Glutamatergic neuron (in vitro differentiated cells): ENCODE measurements at places on chromosomes 7 and 10.

DNA sequence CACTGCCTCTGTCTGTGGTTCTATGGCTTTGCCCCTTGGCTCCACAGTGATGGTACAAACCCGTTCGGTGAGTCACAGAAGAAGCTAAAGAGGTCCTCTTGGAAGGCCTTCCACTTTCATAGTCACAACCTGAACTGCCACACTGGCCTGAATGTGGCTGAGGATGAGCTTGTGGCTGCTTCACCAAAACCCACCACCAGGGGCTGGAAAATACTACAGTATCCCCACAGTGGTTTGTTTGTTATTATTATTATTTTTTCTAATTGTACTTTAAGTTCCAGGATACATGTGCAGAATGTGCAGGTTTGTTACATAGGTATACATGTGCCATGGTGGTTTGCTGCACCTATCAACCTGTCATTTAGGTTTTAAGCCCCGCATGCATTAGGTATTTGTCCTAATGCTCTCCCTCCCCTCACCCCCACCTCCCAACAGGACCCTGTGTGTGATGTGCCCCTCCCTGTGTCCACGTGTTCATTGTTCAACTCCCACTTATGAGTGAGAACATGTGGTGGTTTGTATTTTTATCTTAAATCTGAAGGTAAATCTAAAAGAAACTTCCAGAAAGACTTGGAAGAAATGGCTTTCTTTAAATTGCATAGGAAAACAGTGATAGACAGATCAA lies 160.8 kb upstream of the NPSR1 start:
- no peak overlapping the region for H3K27ac ChIP-seq
- H3K4me3 ChIP-seq = no peak overlapping the region
- H3K27me3 ChIP-seq = peaks cover 2% of the 10 kb centered on the region
- H3K4me1 ChIP-seq = no peaks in the 10 kb centered on the region
- peak; percentile 48 for DNase-seq

- no peak for DNase-seq
- peak overlapping the region; percentile 13 for H3K27ac ChIP-seq
- H3K27me3 ChIP-seq = no peaks in the 10 kb centered on the region
- peaks cover 3% of the 10 kb centered on the region for H3K4me1 ChIP-seq
Observed at GRCh38 chr10:32125023-32125422, 68.8 kb upstream of the KIF5B start.

- no peaks in the 10 kb centered on the region for H3K36me3 ChIP-seq
- DNase-seq = no peak
- no peaks in the 10 kb centered on the region for H3K27me3 ChIP-seq
- H3K27ac ChIP-seq = no peak overlapping the region
- peaks cover 15% of the 10 kb centered on the region for H3K4me1 ChIP-seq
- no peak overlapping the region for H3K4me3 ChIP-seq
Observed at GRCh38 chr10:124145109-124145870, 51.9 kb upstream of the CHST15 start.

DNA sequence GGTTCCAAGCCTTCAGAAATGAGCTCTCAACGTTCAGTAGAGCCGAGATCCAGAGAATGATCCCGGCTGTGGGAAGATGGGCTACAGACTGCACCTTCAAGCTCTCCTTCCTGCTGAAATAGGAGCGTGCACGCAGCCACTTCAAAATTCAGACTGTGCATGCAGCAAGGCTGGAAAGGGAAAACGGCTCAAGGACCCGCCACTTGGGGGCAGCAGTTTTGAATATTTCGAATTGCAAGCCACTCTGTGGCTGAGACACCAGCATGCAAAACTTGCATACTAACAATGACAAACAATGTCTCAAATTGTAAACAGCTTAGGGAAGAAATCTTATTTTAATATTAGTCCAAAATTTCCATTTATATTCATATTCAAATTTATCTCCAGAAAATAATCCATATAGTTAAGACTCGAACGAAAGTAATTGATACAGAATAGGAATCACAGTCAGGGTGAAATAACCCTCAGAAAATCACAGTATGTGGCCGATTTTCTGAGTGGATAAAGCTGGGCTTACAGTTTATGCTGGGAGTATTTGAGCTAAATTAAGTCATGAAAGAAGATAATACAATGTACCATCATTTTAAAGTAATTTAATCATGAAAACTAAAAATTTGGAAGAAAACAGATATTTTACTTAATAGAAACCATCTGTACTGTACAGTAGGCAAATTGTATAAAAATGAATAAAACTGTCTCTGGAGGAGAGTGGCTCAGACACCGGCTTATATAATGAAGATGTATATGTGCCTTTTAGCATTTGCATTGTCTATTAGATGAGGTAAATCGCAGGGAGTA lies 137.9 kb upstream of the MKI67 start:
- no peak overlapping the region for H3K27ac ChIP-seq
- H3K4me1 ChIP-seq = peaks cover 9% of the 10 kb centered on the region
- no peak overlapping the region for H3K4me3 ChIP-seq
- H3K27me3 ChIP-seq = peaks cover 2% of the 10 kb centered on the region
- peak; percentile 91 for DNase-seq

DNA sequence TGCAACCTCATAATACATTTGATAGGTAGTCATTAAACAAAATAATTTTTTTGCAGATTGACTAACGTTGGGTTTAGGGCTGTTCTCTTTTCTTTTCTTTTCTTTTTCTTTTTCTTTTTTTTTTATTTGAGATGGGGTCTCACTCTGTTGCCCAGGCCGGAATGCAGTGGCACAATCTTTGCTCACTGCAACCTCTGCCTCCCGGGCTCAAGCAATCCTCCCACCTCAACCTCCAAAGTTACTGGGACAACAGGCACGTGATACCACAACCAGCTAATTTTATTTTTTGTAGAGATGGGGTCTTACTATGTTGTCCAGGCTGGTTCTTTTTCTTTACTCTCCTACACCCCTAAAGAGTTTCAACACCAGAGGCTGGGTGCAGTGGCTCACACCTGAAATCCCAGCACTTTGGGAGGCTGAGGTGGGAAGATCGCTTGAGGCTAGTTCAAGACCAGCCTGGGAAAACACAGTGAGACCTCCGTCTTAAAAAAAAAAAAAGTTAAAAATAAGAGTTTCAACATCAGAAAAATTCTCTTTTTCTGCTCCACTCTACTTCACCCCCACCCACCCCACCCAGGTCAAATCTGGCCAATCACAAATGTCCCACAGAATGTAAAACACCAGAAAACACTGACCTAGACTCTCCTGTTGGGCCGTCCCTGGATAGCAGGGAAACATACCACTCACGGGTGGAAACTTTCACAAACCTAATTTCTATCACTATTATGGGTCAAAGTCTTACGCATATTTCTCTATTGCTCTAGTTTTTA lies 3.0 kb downstream of the HIP1 start:
- DNase-seq = no peak
- no peak overlapping the region for H3K4me3 ChIP-seq
- H3K27me3 ChIP-seq = peaks cover 5% of the 10 kb centered on the region
- H3K4me1 ChIP-seq = peaks cover 12% of the 10 kb centered on the region
- H3K27ac ChIP-seq = no peak overlapping the region
- H3K36me3 ChIP-seq = no peaks in the 10 kb centered on the region

GRCh38 chr10:122957474-122957873 lies 3.4 kb upstream of the C10orf88 start:
- peaks cover 6% of the 10 kb centered on the region for H3K27me3 ChIP-seq
- no peaks in the 10 kb centered on the region for H3K36me3 ChIP-seq
- DNase-seq = no peak

- H3K36me3 ChIP-seq = no peaks in the 10 kb centered on the region
- H3K27me3 ChIP-seq = peaks cover 2% of the 10 kb centered on the region
- H3K27ac ChIP-seq = no peak overlapping the region
- DNase-seq = no peak
Observed at GRCh38 chr10:5563991-5564536, 39.3 kb downstream of the CALML3 start.

- no peak for DNase-seq
- peak overlapping the region; percentile 14 for H3K27ac ChIP-seq
- peaks cover 2% of the 10 kb centered on the region for H3K27me3 ChIP-seq
Observed at GRCh38 chr7:135938563-135938962, 38.6 kb downstream of the MTPN start.

- no peak overlapping the region for H3K4me3 ChIP-seq
- H3K36me3 ChIP-seq = no peaks in the 10 kb centered on the region
- H3K27ac ChIP-seq = no peak overlapping the region
- DNase-seq = no peak
- no peaks in the 10 kb centered on the region for H3K4me1 ChIP-seq
Observed at GRCh38 chr10:9535744-9536143, 1481.3 kb downstream of the GATA3 start.

- no peak overlapping the region for H3K27ac ChIP-seq
- H3K4me1 ChIP-seq = no peaks in the 10 kb centered on the region
- no peaks in the 10 kb centered on the region for H3K36me3 ChIP-seq
- DNase-seq = no peak
Observed at GRCh38 chr10:127880557-127880956, 12.2 kb downstream of the CLRN3 start.

DNA sequence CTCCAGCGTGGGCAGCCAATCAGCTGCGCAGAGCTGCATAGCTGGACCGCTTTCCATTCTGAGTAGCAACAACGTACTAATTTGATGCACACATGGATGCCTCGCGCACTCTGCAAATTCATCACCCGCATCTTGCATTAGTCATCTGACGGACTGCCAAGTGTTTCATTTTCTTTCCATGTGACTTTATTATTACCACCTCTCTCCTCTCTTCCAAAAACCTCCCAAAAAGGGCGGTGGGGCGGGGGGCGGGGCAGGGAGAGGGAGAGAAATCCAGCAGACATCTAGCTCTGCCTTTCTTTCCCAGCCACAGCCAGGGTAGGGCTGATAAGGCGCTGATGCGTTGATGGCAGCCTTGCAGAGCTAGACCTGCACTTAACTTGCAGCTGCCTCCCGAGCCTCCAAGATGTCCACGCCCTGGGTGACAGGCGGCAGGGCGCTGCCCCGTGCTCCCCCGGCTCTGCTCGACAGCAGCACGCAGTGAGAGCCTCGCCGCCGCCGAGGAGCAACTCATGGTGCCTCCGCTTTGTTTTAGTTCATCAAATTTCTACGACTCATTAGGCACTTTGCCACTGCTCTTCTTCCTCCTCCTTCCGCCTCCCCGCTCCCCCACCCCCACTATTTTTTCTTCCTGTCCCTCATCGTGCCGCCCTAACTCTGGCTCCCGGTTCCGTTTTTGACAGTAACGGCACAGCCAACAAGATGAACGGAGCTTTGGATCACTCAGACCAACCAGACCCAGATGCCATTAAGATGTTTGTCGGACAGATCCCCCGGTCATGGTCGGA lies 147.3 kb downstream of the CELF2 start:
- H3K4me3 ChIP-seq = peak overlapping the region; percentile 94
- H3K36me3 ChIP-seq = no peaks in the 10 kb centered on the region
- DNase-seq = peak; percentile 70
- H3K4me1 ChIP-seq = peaks cover 21% of the 10 kb centered on the region
- peaks cover 5% of the 10 kb centered on the region for H3K27me3 ChIP-seq

DNA sequence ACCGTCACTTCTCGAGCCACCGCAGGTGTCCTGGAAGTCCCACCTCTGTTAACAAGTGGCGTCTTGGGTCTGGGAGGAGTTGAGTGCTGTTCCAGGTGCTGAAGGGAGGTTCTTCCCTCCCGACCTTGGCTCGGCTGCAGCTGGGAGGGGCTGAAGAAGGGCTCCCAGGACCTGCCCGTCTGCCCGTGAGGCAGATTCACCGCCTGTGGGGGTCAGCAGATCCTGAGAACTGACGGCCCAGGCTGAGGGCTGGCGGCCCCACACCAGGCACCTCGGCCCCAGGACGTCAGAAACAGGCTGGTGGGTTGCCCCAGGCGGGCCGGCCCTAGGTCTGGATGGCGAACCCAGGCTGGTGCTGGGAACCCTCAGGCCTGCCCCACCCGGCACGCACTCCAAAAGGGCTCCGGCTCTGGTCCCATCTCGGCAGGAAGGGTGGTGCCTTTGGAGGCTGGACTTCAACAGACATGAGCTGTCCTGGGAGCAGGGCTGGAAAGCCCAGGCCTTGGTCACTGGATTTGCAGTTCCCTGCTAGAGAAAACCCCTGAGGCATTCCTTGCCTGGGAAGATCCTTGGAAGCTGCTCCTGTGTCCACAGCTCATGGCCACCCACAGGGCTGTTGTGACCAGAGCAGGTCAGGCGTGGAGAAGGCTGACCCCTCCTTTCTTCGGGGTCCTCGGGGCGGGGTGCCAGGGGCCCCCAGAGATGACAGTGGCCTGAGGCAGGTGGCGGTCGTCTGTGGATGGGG lies 42.6 kb upstream of the CFAP46 start:
- H3K27ac ChIP-seq = no peak overlapping the region
- H3K4me1 ChIP-seq = no peaks in the 10 kb centered on the region
- no peaks in the 10 kb centered on the region for H3K36me3 ChIP-seq

DNA sequence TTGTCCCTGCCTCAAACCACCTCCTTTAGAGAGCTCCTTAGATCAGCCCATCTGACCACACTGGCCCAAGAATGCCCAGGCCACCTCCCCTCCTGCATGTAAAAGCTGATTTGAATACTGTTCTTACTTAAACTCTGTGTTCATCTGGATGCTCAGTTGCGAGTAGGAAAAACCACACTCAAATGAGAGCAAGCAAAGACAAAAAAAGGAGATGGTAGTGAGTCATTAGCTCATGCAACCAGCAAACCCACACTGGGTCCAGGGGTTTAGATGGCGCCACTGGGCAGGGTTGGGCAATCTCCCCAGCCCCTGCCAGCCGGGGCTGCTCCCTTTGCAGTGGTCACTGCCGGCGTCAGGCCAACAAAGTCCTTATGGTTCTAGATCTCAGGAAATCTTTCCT lies 32.7 kb downstream of the TSPAN15 start:
- H3K4me1 ChIP-seq = peaks cover 44% of the 10 kb centered on the region
- DNase-seq = no peak
- H3K27ac ChIP-seq = peak overlapping the region; percentile 64
- peaks cover 9% of the 10 kb centered on the region for H3K27me3 ChIP-seq
- H3K4me3 ChIP-seq = no peak overlapping the region

DNA sequence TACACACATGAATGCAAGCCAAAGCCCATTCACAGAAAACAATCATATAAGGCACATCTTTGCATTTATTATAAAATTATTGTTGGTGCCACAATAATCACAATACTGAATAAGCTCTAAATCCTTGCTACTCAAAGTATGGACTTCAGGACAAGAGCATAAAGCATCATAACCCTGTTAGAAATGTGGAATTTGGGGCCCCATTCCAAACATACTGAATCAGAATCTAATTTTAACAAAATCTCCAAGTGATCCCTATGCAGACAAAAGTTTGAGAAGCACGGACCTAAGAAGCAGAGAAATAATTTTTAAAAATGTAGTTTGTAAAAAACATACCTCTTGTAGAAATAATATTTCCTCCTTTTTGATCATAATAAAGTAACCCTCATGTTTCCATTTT lies 199.2 kb downstream of the IMMP2L start:
- H3K4me1 ChIP-seq = no peaks in the 10 kb centered on the region
- no peaks in the 10 kb centered on the region for H3K27me3 ChIP-seq
- no peak for DNase-seq
- no peak overlapping the region for H3K4me3 ChIP-seq
- H3K36me3 ChIP-seq = no peaks in the 10 kb centered on the region
